ENCODE measurements at places on chromosomes 5 and 9.

DNA sequence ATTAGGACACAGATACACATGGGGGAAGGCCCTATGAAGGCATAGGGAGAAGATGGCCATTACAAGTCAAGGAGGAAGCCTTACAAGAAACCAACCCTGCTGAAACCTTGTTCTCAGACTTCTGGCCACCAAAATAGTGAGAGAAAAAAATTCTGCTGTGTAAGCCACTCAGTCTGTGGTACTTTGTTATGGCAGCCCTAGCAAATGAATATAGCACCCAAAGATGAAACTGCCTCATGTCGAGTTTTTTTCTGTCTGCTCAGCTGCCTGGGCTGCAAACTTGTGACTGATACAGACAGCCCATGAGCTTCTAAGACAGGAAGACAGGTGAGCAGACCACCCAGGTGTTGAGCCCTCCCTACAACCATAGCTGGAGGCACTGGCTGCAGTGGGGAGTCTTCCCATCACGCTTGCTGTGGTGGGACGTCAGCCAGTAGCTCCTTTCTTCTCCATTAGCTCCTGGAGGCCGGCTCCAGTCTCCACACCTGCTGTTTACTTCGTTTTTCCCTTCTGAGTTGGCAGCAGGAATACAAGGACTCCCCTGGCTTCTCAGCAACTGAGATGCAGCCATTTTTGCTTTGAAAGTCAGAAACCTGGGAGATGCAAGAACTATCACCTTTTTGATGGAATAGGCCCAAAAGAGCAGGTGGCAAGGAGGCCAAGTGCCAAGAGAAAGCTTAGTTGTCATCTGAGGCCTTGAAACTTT is 164.9 kb downstream of the SEMA6A start:
- no peak for DNase-seq

GRCh38 chr5:108024986-108025385 is 354.2 kb upstream of the EFNA5 start:
- DNase-seq: no peak

GRCh38 chr9:13857521-13857920 is 456.4 kb downstream of the NFIB start:
- DNase-seq: no peak

GRCh38 chr5:42984307-42984706 is 55.8 kb downstream of the ANXA2R start:
- no peak for DNase-seq

GRCh38 chr5:71769287-71769686 is 50.2 kb downstream of the CARTPT start:
- no peak for DNase-seq

DNA sequence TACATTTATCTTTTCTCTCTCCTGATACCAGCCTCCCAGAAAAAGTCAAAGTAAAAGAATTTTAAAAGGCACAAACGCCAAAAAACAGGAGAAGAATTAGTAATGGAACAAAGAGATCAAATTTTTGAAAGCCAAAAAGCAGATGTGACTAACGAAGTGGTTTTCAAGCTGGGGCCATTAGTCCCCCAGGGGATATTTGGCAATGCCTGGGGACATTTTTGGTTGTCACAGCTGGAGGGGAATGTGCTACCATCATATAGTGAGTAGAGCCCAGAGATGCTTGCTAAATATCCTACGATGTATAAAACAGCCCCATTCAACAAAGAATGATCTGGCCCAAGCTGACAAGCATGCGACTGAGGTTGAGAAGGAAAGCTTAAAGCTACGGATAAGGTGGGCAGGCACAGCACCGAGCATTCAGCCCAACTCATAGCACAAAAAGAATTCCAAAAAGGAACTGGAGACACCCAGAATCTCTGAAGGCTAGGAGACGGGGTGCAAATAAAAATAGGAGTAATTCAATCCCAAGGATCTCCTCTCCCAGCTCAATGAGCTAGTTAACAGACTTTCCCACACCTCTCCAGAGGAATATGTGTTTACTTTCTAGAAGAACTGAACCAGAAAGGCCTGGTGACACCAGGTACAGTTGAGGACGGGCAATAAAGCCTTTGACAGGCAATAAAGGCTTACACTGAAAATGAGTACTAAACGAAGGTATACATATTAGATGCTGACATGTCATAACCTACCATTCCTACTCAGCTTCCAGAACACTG is 269.0 kb downstream of the DENND1A start:
- no peak for DNase-seq

DNA sequence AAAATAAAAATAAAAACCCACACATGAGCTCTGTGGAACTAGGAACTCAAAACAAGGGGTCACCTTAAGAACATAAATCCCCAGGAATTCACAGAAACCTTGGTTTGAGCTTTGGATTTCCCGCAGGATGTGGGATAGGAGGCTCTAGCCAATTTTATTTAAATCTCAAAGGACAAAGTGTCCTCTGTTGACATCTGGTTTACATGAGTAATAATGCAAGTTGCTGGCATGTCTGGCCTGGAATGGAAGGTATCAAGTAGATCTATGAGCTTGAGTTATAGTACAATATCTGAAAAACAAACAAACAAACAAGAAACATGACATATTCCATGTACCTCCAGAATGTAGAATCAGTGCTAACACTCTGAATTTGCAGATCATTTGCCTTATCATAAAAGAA is 94.2 kb upstream of the SLIT3 start:
- DNase-seq: no peak

DNA sequence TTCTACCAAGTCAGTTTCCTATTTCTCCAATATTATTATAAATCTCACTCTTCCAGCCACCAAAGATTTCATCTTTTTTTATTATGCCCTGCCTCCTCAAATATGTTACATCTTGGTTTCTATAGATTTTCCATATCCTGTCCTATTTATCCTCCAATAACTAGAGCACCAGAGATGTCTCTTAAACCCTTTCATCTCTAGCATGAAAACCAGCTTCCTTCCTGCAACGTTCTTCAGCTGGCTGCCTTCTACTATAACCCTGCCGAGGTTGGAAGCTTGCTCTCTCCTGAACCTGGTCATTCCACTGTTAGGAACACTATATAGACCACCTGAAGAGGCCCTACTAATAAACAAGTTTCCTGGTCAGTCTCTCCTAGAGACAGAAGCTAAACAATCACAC is 27.9 kb downstream of the FAM169A start:
- DNase-seq: no peak

DNA sequence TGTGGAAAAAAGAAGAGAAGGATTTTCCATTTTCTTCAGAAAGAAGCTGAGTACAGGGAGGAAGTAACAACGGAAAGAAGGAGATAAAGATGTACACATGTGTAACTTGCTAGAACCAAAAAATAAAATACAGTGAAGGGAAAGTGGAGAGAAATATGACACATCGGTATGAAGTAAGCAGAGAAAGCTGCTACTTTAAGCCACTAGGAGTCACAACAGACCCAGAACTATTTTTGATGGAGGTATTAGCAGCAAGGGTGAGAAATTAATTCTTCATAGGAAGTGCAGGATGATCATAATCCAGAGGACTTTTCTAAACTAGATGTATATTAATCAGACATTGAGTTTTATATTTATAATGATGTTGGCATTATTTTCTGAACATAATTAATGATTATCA is 88.5 kb downstream of the FAM174A start:
- DNase-seq: peak; percentile 77

DNA sequence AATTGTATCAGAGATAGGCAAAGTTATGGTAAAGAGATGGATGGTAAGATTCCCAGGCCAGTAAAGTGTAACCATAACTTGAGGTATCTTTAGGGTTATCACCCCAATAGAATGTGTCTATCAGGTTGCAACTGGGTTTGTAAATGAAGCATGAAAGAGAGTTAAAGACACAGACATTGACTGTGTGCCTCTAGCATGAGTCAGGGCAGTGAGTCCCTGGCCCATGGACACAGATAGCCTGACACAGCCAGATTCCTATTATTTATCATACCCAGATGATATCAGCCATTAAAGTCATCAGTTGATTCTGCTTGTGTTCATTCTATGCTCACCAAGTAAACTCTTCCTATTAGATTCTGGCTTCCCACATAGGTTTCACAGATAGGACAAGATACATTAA is 33.5 kb upstream of the SNAPC3 start:
- DNase-seq: no peak

- no peak for DNase-seq
Measured at GRCh38 chr5:96745844-96746531, 61.8 kb downstream of the ERAP1 start.

GRCh38 chr9:110825950-110826349 is 157.4 kb downstream of the MUSK start:
- DNase-seq: no peak

Data from AML-193 (cell line).